Stimulated activated CD4-positive, alpha-beta T cell treated with anti-CD3 and anti-CD28 coated beads, Interleukin-1b, Interleukin-23, amount 100 ng/mL, for 4 hours (primary cell): ENCODE measurements at places on chromosomes 13 and 19.

GRCh38 chr13:100389617-100390016 is 199.0 kb downstream of the GGACT start:
- no peak for DNase-seq

DNA sequence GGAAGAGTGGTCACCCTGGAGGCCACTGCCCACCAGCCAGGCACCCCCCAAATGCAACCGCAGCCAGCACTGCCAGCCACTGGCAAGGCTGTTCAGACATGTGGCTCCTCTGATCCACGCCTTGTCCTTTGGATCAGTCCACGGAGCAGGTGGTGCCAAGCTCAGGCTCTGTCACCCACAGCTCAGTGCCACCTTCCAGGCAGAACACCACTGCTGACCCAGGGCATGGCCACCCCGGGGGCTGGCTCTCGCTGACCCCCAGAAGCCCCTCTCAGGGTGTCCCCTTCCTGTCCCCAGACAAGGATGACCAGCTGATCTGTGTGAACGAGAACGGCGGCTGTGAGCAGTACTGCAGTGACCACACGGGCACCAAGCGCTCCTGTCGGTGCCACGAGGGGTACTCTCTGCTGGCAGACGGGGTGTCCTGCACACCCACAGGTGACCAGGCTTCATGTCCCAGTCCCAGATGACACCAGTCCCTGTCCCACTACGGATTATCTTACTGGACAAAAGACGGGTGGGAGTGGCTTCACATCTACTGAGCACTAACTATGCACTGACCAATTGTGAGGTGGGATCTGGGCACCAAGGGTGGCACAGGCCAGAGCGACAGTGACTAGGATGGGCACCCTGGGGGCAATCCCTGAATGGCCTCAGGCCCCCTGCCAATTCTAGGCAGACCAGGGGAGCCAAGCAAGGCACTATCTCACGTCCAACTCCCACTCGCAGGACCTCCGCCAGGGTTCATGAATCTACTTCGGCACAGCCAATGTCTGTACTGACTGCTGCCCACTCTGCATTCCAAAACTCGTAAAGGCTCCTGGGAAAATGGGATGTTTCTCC is 7.0 kb upstream of the F10 start:
- DNase-seq = no peak

- no peak for DNase-seq
Measured at GRCh38 chr19:58227964-58228584, 640 bp upstream of the ZNF544 start.

- DNase-seq = no peak
Measured at GRCh38 chr13:95457294-95457693, 95.2 kb upstream of the CLDN10 start.

DNA sequence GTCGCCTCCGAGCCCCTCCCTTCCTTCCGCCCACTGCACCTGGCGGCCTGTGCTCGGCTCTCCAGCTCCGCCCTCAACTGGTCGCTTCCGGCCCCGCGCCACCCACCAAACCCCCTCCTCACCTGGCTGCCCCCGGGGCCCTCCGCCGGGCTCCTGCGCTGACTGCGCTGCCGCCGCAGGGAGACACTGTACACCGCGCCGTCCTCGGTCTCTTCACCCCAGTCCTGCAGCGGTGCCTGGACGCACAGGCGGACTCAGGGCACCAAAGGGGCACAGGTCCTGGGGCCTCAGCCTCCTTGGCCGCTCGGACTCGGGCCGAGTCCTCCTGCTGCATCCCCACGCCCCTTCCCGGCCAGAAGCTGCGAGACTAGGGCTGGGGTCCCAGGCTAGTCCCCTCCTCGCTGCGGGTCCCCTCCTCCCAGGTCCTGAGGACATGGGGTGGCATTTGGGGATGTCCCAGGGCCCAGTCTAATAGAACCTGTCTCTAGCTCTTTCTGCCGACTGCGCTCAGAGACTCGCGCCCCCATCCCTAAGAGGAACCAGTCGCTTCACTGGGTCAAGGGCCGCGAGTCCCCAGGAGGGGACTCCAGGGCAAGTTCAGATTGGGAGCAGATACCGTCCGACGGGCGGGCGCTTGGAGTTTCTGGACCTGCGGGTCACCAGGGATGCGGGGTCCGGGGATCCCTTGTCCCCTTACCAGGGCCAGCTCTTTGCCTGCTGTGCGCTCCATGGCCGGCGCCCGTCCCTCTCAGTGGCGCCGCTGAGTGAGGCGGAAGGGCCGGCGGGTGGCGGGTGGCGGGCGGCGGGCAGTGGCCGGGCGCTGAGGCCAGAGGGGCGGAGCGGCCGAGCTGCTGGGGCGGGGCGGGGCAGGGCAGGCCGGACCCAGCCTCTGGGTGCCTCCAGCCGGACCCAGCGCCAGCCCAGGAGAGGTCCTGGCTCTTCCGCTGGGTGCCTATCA is at the start of gene RGL3:
Gene RGL3 (minus strand): TSS at position 766 of the 958 bp plus-strand sequence. CDS start 36 bp downstream, at position 730.
- no peak for DNase-seq

DNA sequence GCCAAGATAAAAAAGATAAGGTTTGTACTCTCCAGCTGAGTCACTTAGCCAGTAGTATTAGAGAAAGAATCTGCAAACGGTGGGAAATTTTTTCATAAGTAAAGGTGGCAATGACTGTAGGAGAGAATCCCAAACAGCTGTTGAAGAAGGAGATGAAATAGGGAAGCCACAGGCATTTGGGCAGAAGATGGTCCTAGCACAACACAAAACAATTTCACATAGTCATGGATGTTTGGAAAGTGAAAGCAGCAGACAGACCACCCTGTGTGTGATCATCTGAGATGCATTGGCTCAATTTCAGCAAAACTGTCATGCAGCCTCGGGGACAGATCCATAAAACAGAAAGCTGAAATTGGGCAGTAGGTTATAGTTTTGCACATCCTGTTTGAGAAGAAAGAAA is 2832.4 kb downstream of the PCDH9 start:
- no peak for DNase-seq

GRCh38 chr19:16180611-16181010 is 4.6 kb upstream of the FAM32A start:
- DNase-seq = no peak

DNA sequence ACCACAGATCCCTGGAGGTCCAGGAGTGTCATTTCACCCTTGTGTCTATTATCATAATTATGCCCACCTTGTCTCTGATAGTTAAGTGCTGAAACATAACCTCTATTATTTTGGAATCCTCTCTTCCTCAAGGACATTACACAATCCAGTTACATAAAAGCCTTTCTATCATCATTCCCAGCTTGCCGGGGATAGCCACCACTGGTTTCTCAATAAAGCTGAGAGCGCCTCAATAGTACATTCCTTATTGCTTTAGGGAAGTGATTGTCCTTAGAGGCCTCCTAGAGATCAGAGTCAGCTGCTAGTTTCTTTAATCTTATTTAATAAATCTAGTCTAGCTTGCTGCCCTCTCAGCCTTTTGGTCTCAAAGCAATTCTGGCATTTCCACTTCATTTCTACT is 490.0 kb upstream of the ATXN8OS start:
- no peak for DNase-seq

DNA sequence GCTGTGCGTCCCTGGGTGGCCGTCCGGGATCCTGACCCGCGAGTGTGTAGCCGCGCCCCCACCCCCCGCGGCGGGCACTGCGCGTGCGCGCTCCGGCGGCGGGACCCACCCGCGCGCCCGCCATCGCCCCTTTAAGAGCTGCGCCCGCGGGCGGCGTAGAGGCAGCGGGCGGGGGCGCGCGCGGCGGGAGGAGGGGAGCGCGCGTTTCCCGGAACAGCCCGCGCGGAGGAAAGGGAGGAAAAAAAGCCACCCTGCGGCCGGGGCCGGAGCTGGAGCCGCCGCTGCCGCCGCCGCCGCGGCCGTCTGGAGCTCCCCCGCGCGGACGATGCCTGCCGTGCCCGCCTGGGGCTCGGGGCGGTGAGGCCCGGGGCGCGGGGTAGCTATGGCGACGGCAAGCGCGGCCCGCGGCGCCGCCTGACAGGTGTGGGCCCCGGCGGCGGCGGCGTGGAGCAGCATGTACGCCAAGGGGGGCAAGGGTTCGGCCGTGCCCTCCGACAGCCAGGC is at the start of gene SSBP4:
Gene SSBP4 (plus strand): TSS at position 204 of the 504 bp plus-strand sequence. CDS start 251 bp downstream, at position 455.
- DNase-seq = peak; percentile 64

DNA sequence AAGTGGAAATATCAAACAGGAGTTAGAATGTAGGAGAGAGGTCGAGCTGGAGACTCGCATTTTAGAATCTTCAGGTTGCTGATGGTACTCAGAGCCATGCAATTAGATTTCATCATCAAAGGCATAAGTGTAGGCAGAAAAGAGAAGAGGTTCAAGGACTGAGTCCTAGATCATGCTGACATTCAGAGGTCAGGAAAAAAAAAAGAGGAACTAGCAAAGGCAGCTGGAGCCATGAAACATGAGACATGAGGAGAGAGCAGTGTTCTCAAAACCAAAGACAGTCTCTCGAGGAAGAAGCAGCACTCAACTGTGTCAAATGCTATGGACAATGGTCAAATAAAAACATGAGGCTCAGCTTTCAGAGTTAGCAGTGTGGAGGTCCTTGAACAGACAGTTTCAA is 12.4 kb upstream of the TPP2 start:
- no peak for DNase-seq
